CD4-positive, alpha-beta T cell treated with Interleukin-15 for 4 hours (primary cell): ENCODE measurements at places on chromosomes 2 and 18.

- no peak for DNase-seq
These were observed 164.0 kb upstream of the SIX3 start for GRCh38 chr2:44777537-44777936.

DNA sequence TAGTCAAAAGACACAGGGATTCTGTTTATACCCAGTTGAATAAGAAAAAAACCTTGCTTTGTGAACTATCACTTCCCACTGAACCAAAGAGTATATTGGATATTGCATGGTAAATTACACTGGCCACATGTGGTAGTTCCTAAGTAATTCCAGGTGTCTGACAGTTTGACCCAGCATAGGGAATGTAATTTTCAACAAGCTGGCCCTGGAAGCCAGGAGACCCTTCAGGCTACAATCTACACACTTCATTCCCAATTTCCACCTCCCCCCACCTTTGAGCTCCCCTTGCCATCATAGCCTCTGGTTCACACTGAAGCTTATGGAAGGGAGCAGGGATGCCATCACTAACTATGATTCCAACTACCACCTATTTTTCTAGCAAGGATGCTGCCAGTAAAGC is 2.8 kb downstream of the FRZB start:
- no peak for DNase-seq

DNA sequence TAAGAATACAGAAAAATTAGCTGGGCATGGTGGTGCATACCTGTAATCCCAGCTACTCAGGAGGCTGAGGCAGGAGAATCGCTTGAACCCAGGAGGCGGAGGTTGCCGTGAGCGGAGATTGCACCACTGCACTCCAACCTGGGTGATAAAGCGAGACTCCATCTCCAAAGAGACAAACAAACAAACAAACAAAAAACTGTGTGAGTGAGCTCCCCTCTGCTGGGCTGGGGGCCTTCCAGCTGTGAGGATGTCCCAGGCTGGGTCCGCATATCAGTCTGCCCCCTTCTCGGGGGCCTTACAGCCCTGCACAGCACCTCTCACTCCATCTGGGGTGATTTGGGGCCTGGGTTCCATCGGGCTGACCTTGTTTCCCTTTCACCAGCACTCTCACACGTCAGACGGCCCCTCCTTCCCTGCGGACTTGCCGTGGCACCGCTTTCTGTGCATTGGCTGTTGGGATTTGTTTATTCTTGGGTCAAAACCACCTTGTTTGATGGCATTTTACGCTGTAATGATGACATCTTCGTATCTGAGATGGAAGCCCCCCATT is 2.8 kb upstream of the KLHL30 start:
- no peak for DNase-seq

DNA sequence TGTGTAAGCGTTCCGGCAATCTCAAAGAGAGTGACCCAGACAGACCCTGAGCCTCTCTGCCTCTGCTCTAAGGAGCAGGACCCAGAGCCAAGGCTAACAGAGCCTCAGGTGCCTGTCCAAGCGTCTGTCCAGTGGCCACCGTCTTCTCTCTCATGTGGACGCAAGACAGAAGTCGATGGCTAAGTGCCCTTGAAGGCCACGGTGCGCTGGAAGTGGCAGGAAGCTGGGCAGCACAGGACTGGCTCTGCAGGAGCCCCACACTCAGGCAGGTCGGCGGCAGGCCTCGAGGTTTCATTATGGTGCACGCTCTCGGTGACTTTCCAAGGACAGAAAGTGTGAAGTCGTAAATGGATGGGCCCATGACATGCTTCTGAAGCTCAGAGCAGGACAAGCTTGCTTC is 49.1 kb downstream of the HDAC4 start:
- DNase-seq = no peak

DNA sequence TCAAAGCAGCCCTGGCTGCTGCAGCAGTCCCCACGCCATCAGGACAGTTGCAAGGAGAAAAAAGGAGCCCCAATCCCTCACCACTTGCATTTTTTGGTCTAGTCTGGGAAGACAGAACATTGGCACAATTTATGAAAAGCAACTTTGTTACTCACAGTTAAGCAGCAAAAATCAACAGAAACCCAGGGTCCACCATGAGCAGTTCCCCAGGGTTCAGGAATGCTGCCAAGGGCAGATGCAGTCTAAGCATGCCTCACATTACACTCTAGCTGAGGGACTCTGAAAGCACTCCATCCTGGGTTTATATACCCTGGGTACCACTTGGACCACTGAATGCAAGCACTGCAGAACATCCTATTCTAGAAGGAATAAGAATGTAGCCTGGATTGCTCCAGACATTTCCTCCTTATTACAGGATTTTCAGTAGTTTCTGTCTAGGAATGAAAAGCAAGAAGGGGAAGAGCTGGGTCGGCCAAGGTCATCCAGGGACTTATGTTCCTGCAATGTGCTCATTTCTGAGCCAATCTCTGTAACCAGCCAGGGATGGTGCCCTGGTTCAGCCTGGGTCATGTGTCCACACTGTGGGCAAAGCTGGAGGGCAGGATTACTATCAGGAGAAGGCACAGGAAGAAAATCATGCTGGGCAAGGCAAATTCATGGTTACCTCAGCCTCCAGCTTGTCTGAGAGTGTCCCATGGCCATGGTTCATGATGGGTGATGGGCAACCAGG is 19.5 kb upstream of the TMEM163 start:
- no peak for DNase-seq

- no peak for DNase-seq
These were observed 62.8 kb upstream of the YWHAQ start for GRCh38 chr2:9693646-9694045.
